Heart right ventricle (tissue), 16 donors: ENCODE measurements at places on chromosomes 6 and 20. TPM values are rescaled to one million over a fixed set of nuclear protein-coding genes. Genes with fewer than 3 reads are reported as not detected.

DNA sequence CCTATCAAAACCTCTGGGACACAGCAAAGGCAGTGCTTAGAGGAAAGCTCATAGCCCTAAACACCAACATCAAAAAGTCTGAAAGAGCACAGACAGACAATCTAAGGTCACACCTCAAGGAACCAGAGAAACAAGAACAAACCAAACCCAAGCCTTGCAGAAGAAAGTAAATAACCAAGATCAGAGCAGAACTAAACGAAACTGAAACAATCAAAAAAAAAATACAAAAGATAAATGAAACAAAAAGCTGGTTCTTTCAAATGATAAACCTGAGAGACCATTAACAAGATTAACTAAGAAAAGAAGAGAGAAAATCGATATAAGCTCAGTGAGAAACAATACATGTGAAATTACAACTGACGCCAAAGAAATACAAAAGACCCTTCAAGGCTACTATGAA is 34.8 kb upstream of the RUNX2 start:
- DNase-seq, result no peak

GRCh38 chr6:125974214-125974866 is 12.0 kb upstream of the TRMT11 start:
- DNase-seq, result no peak

Gene HLA-DOB
- 2.1 TPM for total RNA-seq

- DNase-seq, result no peak
These were observed 58.1 kb downstream of the AKAP12 start for GRCh38 chr6:151297886-151298285.

GRCh38 chr6:70299456-70299855 is 3.4 kb downstream of the COL9A1 start:
- DNase-seq, result no peak

DNA sequence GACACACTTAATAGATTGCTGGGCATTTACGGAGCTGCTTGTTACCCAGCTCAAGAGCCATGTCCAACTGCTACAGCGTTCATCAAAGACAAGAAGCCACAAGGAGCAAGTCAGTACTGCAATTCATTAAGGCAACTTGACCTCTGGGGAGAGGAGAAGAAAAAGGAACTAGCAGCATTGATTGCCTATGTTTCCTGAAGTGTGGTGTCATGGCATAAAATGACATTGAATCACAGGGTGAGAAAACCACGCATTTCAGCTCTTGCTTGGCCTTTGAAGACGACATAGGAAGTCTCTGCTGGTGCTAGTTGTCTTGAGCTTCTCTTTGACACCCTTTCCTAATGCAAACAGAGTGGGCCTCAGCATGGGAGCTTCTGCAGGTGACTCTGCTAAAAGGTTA is 139.1 kb downstream of the CDH26 start:
- DNase-seq, result no peak

Gene BPHL
- 14.5 TPM for total RNA-seq

GRCh38 chr6:137387096-137387764 is 107.0 kb downstream of the OLIG3 start:
- no peak for DNase-seq

- no peak for DNase-seq
These were observed 176.3 kb downstream of the SCP2D1 start for GRCh38 chr20:18989736-18990474.
